ENCODE measurements at places on chromosomes 4 and X.

- no peak for DNase-seq
Observed at GRCh38 chr4:76589402-76589801, 154.4 kb downstream of the SHROOM3 start.

- no peak for DNase-seq
Observed at GRCh38 chr4:32601848-32602247, 1881.7 kb downstream of the PCDH7 start.

GRCh38 chr4:55398966-55399365 is 3.2 kb downstream of the TMEM165 start:
- no peak for DNase-seq

GRCh38 chr4:87882321-87882720 is 49.6 kb downstream of the MEPE start:
- no peak for DNase-seq

- no peak for DNase-seq
Observed at GRCh38 chr4:174398728-174399127, 115.0 kb downstream of the CEP44 start.

DNA sequence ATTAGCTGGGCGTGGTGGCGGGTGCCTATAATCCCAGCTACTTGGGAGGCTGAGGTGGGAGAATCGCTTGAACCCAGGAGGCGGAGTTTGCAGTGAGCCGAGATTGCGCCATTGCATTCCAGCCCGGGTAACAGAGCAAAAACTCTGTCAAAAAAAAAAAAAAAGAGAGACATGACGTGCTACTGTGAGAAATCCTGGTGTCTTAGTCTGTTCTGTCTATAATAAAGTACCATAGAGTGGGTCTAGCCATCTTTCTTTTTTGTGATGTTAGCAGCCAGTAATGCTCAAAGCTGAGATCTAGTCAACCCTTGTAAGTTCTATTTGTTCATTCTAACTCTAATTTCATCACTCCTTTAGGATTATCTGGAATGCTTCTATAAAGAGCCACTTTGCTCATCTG is 38.9 kb downstream of the CLDN34 start:
- no peak for DNase-seq

DNA sequence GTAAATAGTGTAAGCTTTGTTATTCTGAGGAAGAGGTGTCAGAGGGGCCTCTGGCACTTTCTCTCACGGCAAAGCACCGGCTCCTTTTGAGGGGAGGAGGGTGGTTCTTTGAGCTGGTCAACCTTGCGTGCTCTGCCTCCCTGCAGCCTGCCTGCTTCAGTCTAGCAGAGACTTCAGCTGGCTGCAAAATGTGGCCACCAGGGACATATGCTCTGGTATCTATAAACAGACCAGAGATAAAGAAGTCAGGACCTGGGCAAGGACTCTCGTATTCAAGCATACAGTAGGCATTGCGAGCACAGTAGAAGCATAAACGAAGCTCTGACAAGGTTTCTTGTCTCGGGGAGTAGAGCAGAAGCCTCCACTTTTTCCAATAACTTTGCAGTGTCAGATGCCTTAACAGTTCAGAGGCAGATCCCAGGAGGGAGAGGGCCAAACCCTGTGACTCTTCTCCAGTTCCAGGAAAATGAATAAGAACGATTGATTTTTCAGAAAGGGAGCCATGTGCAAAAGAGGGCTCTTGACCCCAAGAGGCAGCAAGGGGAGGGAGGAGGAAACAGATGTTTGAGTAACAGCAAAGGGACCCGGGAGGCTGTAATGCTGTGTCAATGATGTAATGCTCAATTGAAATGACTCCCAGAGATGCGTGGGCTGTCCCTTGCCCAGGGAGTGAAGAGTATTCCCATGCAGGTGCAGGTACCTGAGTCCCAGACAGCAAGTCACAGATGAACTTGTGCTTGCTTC is 57.9 kb upstream of the TEX13D start:
- no peak for DNase-seq

- no peak for DNase-seq
Observed at GRCh38 chr4:147862043-147862692, 130.3 kb downstream of the ARHGAP10 start.

GRCh38 chr4:140028676-140029517 is 125.1 kb downstream of the MAML3 start:
- no peak for DNase-seq

DNA sequence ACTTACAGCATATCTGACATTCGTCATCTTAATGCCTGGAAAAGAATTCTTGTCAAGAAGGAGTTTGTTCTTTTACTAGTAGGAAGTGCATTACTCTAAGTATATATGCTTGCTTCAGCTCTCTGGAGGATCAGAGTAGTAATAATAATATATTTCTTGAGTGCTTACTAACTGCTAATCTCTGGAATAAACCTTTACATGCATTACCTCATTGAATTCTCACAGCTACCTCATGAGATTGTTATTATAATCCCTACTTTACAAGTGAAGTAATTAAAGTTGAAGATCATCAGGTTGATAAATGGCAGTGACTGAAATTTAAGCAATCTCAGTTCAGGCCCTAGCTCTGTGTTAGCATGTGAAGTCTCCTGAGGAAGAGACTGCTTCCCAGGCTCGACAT is 115.0 kb upstream of the PDE5A start:
- no peak for DNase-seq

DNA sequence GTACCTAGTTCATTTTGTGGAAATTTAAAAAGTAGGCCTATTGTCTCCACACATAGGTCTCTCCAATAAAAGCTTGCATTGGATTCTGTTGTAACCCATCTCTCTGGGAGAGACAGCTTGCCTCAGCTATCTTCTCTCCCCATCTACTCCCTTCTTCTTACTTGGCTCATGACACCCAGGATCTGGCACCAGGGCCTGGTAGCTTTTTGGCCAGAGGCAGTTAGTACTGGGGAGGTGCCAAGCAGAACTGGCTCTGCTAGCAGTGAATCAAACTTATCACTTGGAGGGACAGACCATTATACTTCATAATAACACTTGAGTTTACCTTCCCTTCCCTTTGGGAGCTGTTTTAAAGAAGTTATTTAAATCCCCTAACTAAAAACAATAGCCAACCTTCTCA is 31.8 kb downstream of the PLAC1 start:
- no peak for DNase-seq

All from dorsolateral prefrontal cortex (tissue), 122 donors.